T-cell (primary cell): ENCODE measurements at places on chromosomes 1 and 21.

DNA sequence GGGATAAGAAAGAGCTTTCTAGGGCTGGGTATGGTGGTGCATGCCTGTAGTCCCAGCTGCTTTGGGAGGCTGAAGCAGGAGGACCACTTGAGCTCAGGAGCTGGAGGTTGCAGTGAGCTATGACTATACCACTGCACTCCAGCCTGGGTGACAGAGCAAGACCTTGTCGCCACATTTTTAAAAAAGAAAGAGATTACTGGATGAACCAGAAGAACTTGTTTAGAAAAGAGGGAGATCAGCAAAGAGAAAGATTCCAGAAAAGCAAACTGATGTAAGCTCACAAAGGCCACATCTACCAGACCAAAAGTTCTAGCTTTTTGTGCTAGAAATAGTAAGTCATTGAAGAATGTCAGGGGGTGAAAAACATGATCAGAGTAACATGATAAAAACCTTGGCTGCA lies 117.6 kb downstream of the KIAA0319L start:
- DNase-seq = no peak

GRCh38 chr21:45863751-45864150 lies 117.8 kb upstream of the COL6A1 start:
- DNase-seq = no peak

- DNase-seq = no peak
These were observed 20.3 kb downstream of the TGFB2 start for GRCh38 chr1:218365226-218365999.

DNA sequence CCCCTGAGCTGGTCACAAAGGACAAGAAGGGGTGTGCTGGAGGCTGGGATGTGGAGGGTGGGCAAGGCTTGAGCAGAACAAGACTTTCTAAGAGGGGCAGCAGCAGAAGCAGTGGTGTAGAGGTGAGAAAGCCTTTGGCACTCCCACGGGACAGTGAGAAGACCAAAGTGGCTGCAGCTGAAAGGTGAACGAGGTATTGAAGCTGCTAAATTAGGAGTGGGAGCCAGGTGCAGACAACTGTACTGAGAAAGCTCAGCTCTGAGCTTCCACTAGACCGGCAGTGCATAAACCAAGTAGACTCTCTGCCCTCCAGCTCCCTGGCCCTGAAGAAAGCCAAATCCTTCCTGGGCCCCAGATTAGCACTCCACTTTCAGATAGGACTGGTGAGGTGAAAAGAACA lies 93.0 kb downstream of the VWA5B1 start:
- no peak for DNase-seq

DNA sequence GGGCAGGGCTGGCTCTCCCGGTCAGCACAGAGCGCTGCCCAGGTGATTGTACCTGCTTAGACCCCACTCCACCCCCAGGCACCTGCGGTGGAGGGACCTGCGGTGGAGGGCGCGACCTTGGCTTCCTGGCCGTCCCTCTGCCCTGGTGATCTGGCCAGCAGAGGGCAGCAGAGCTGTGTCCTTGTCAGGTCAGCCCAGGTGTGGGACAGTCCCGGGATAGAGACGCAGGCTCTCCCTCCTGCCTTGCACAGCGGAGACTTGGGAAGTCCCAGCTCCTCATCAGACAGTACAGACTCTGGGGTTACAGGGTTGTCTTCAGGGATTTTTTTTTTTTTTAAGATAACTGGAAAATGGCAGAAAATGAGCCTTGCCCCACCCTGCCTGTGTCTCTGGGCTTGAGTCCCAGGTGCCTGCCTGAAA lies 10.0 kb downstream of the SLX9 start:
- DNase-seq = peak; percentile 75

GRCh38 chr21:19123053-19123452 lies 719.5 kb upstream of the TMPRSS15 start:
- no peak for DNase-seq

DNA sequence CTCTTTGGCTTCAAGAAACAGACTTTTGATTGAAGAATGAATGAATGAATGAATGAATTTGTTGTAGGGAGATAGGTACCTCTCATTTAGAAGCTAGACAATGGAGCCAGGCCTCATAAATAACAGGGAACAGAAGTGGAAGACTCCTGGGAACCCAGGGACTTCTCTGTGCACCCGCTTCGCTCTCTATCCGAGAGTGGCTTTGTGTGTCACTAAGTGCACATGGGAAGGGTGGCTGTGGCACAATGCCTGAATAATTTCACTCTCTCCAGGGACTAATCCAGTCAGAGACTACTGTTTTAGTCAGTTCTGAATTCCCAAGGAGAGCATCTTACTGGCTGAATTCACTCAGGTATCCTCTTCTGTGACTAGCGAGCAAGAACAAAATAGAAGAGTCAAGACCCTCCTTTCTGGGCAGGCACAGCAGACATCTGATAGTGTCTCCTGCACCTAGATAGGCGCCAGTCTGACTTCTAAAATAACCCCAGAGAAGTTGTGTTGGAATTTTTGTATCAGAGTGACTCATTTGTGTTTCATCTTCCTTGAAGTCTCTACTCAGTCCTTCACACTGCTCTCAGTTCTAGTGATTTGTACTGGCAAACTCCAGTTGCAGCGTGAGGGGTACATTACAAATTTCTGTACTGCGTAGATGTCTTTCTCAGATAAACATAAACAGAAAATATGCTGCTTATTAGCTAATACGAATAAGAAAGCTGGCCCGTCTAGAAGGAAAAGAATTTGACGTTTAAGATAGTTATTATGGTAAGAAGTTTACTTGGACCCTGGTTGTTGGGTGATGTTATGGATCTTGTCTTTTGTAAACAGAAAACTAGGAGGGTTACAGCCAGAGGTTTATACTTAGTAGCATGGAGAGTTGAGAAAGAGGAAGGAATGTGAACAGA lies 34.0 kb downstream of the BACH1 start:
- no peak for DNase-seq

GRCh38 chr1:19037659-19038058 lies 81.2 kb upstream of the IFFO2 start:
- DNase-seq = no peak

- DNase-seq = no peak
These were observed 25.3 kb downstream of the BRINP3 start for GRCh38 chr1:190452272-190452848.

DNA sequence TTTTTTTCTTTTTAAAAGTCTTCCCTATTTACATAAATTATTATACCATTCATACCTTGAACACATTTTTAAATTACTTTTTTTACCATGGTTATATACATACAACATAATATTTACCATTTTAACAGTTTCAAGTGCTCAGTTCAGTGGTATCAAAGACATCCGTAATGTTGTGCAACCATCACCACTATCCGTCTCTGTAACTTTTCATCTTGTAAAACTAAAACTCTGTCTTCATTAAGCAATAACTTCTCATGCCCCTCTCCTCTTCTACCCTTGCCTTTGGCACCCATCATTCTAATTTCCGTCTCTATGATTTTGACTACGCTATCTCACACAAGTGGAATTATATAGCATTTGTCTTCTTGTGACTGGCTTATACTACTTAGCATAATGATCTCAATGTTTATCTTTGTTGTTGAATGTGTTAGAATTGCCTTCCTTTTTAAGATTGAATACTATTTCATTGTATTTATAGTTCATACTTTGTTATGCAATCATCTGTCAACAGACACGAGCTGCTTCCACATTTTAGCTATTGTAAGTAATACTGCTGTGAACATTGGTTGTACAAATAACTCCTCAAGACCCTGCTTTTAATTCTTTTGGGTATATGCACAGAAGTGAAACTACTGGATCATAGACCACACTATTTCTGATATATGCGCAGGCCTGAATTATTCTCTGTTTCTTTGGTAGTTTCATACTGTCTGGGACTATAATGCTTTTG lies 689.5 kb upstream of the NCAM2 start:
- no peak for DNase-seq
